ENCODE measurements at places on chromosomes 3 and 15. TPM values are rescaled to one million over a fixed set of nuclear protein-coding genes. Genes with fewer than 3 reads are reported as not detected.

Gene XCR1
- not detected for total RNA-seq

DNA sequence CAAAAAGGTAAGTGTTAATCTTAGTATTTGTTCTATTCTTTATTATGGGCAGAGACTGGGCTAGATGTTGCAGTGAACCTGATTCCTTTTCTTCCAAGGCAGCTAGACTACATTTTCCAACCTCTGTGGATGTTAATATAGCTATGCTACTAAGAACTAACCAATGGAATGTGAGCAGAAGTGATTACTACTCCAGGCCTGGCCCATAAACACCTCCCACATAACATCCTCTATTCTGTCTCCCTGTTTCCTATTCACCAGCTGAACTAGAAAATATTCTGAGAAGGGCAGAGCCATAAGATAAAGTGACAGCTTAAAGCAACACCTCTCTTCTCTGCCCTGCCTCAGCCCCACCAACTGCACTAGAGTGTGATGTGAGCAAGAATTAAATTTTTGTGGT, 29.4 kb downstream of the CD200R1L start:
- DNase-seq: no peak

DNA sequence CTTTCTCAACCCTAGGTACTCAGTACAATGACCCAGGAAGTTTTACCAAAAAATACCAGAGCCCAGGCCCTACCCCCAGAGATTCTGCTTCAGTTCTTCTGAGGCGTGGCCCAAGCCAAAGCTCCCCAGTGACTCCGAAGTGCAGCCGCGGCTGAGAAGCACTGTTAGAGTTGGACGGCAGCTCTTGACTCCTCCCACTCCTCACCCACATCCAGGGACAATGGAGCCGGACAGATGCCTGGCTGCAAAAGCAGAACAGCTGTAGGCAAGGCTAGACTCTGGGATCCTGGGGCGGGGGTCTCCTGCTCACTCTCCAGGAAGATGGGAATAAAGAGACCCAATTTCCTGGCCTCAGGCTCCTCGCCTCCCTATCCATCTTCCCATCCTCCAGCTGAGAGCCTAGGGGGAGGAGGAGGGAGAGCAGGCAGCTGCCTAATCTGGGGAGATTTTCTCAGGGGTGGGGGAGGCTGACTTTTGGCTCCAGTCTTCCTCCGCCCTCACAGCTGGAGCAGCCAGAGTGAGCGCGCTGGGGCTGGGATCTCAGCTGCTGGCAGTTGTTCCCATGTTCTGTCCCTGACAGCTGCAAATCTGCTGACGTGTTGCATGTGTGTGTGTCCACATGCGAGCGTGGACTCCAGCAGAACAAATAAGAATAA, 223.8 kb downstream of the OPA1 start:
- DNase-seq: peak; percentile 92

GRCh38 chr3:155194973-155195957, 98.2 kb downstream of the STRIT1 start:
- DNase-seq: no peak

- DNase-seq: no peak
These were observed 301 bp downstream of the PCBP4 start for GRCh38 chr3:51966922-51967383.

GRCh38 chr15:98503970-98504369, 144.4 kb upstream of the IGF1R start:
- DNase-seq: peak; percentile 90

Gene CIB2
- 13.0 TPM for total RNA-seq

- DNase-seq: no peak
These were observed 13.9 kb downstream of the TMEM45A start for GRCh38 chr3:100506355-100506754.

GRCh38 chr15:79282371-79283251, at the start of gene ANKRD34C:
Gene ANKRD34C, plus strand, starts transcription at chr15:79282722. Its CDS starts 10,563 bp downstream, at chr15:79293285.
- DNase-seq: no peak

Gene CILP
- 129 TPM for total RNA-seq

DNA sequence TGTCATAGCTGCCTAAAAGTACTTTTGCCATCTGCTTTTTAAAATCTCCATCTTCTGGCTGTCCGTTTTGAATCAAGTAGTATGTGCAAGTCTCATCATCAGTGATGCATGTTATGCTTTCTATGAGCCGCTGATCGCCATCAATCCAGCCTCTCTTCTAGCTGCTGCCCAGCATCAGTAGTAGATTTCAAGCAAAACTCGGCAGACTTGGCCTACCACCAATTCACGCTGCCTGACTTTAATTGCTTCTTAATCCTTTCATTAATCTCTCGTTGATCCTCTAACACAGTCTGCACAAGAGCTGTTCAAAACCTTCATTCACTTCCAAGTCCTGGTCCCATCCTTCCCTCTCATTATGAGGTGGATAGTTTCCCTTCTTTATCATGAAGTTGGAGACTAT, 104.9 kb downstream of the NSUN3 start:
- DNase-seq: no peak

DNA sequence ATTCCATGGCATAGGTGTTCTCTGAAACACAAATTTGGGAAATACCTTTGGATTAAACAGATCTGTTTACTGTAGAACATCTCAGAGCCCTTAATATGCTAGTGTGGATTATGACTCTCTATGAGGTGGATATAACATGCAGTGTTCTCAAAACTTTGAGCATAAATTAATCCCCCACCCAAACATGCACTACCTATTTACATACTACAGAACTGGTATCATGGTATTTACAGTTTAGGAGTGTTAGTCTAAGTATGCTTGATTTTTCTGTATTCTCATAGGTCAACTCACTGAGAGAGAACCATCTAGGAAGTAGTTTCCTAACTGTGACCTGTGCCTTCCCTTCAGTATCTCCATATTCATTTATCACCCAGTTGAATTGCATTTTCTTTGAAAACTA, 30.9 kb upstream of the ZNF609 start:
- DNase-seq: no peak

GRCh38 chr15:63519548-63520178, 15.3 kb downstream of the USP3 start:
- no peak for DNase-seq

Gene VPS33B
- 16.5 TPM for total RNA-seq

Gene GPD1L
- 57.5 TPM for total RNA-seq

- no peak for DNase-seq
These were observed 85.4 kb downstream of the TMEM108 start for GRCh38 chr3:133123636-133124035.

GRCh38 chr3:27669591-27669990, 52.5 kb downstream of the EOMES start:
- no peak for DNase-seq

Gene MED12L
- total RNA-seq: 1.7 TPM

Gene NAALADL2
- total RNA-seq: 12.5 TPM

Gene CIDEC
- 51.3 TPM for total RNA-seq

DNA sequence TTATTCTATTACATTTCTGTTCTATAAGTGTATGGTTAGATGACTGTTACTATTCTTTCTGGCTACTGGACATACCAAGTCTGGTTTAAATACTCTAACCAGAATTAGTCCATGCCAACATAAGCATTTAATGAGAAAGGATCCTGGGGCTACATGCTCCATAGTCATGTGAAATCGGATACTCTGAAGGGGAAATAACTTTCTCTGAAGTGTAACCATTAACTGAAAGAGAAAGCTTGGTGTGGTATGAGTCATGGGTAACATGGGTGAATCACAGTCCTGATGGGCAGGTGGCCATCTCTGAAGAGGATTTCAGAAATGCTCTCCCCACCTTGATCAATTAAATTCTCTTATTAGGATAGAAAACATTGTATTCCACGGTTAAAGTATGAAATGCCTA, 69.4 kb downstream of the FHIT start:
- DNase-seq: no peak

DNA sequence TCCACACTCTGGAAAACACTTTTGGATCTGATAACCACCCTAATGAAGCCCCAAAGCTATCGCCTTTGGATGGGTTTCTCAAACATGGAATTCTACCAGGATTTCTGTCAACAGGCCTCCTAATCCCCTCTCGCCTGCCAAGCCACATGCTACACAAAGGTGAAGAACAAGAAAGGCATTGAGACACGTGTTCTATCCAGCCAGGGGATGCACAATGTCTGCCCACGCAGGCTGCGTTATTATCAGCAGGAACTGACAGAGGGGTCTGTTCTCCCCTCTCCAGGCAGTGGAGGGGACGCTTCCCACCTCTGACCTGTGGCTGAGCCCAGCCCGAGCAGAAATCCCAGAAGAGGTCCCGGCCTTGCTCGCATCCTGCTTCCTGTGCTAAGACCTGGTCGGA, 45.4 kb upstream of the THBS1 start:
- DNase-seq: peak; percentile 67

DNA sequence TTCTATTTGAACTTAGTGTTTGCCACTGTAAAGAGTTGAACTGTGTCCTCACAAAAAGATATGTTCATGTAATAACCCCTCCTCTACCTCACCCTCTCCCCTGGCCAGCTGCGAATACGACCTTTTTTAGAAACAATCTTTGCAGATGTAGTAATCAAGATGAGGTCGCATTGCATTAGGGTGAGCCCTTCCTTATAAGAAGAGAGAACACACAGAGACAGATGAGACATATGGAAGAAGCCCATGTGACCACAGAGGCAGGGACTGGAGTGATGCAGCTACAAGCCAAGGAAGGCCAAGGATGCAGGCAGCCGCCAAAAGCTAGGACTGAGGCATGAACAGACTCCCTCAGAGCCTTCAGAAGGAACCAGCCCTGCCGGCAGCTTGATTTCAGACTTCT, 27.6 kb downstream of the GPR176 start:
- no peak for DNase-seq

GRCh38 chr3:71466483-71466882, 117.0 kb downstream of the FOXP1 start:
- no peak for DNase-seq

Gene EIF4G1
- total RNA-seq: 207 TPM

DNA sequence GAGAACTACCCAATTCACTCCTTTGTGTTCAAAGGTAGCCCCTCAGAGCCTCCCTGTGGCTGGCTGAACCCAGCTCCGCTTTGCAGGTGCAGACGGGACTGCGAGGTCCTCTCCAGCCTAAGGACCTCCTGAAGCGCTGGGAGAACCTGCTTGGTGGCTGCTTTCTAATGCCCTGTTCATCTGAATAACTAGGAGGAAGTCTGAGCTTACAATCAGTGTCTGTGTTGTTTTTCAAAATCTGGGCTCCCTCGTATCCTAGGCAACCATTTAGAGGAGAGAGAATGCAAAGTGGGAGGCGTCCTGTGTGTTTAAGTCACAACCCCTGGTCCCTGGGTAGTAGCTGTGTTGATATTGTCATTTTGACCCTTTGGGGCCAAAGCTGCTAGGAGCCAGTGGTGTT, 99.9 kb downstream of the GABRG3 start:
- DNase-seq: no peak

GRCh38 chr3:127718916-127719290, 46.2 kb downstream of the ABTB1 start:
- DNase-seq: no peak

GRCh38 chr3:180402471-180403073, 199.4 kb upstream of the TTC14 start:
- no peak for DNase-seq

Gene PLCD1
- 68.5 TPM for total RNA-seq

GRCh38 chr3:65614585-65614984, 424.1 kb downstream of the MAGI1 start:
- DNase-seq: no peak
